ENCODE measurements at places on chromosomes 12 and 14.
A peak's percentile ranks its signal among the peaks of the same experiment; 100 is the strongest.

DNA sequence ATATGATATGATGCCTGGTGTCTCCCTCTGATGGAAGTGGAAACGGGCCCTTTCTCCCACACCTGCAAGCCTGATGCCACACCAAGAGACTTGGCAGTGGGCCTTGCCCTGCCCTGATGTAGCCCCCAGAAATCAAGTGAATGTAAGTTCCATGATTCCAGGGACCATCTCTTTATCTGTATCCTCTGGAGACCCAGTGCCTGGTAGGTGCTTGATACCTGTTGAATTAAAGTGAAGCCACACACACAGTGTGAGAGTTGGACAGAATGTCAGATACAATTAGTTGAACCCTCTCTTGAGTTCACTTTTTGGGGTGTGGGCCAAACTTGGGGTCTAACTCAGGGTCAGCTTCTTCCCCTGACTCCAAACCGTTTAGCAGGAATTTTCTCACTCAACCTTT lies 4.8 kb upstream of the RAB35 start:
- no peak for DNase-seq

GRCh38 chr14:85752175-85752574 lies 222.2 kb downstream of the FLRT2 start:
- no peak for DNase-seq

- no peak for DNase-seq
Measured at GRCh38 chr12:6701078-6701768, 608 bp upstream of the PIANP start.

DNA sequence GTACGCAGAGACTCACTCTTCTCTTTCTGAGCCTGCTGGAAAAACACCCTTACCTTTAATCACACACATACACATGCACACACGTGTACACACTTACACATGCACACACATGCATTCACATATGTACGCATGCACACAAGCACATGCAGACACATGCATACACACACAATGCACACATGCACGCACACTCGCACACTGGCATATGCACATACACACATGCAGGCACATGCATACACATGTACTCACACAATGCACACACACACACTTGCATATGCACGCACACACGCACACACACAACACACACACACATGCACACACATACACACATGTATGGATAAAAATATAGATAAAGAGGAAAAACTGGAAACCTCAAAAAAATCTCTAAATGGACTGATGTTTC lies 249.0 kb downstream of the GLT1D1 start:
- no peak for DNase-seq

DNA sequence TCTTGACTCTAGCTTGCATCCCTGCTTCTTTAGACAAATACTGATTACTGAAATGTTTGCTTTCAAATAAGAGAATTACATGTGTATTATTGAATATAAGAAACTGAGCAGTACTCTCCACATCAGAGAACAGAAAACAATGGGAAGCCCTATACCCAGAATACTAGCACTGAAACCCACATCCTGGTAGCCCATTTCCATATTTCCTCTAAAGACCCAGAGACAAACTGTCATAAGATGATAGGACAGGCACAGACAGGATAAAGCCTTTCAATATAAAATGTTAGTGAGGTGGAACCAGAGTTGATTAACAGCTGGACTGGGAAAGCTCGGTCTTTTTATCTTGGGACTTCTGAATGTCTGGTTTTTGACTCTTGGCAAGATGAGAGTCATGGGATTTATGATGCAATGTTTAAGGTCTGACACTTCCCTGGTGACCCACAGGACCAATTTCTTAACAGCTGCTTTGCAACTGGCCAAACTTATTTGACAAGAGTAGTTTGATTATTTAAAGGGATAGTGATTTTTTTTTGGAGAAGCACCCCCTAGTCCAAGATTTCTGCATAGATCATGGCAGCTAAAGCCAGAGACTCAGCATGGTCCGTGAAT lies 166.9 kb upstream of the ATXN7L3B start:
- no peak for DNase-seq

DNA sequence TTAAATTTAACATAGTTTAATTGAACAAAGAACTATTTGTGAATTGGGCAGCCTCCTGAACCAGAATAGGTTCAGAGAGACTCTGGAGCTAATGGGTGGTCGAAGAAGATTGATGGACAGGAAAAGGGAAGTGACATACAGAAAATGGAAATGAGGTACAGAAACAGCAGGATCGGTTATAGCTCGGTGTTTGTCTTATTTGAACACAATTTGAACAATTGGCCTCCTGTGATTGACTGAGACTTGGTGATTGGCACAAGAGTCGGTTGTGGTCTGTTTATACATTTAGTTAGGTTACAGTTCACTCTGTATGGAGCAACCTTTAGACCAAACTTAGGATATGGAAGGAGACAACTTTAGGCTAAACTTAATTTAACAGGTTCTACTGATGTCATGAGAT lies 18.4 kb upstream of the CFL2 start:
- DNase-seq, result no peak

- DNase-seq, result no peak
Measured at GRCh38 chr12:124386661-124387527, 92.0 kb downstream of the RFLNA start.

- peak; percentile 81 for DNase-seq
Measured at GRCh38 chr14:95519699-95520098, 3.2 kb upstream of the SYNE3 start.

GRCh38 chr12:52243856-52244614 lies 11.0 kb downstream of the KRT7 start:
- peak; percentile 80 for DNase-seq

- DNase-seq, result no peak
Measured at GRCh38 chr14:52397844-52398243, 83.7 kb downstream of the PTGER2 start.

DNA sequence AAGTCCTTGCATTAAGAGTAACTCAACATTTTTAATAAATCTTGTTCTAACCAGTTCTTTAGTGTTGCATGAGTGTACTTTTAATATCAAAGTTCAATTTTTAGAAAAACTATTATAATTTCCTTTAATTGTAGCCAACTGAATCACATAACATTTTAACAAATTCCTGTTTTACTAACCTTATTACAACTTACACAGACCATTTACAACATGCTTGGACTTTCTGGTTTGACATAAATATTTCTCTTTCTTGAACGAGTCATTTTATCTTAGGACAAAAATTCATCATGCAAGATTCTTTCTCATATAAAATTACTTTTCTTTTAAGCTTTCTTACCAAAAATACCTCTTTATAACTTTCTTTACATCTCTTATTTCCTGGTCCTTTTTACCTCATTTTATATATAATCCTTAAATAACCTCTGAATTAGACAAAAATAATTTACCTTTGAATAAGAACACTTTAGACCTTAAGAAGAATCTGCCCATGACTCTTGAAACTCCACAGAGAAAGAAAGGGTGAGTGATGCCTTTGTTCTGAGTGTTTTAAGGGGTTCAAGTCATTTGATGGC lies 3.9 kb downstream of the SLCO1A2 start:
- no peak for DNase-seq

DNA sequence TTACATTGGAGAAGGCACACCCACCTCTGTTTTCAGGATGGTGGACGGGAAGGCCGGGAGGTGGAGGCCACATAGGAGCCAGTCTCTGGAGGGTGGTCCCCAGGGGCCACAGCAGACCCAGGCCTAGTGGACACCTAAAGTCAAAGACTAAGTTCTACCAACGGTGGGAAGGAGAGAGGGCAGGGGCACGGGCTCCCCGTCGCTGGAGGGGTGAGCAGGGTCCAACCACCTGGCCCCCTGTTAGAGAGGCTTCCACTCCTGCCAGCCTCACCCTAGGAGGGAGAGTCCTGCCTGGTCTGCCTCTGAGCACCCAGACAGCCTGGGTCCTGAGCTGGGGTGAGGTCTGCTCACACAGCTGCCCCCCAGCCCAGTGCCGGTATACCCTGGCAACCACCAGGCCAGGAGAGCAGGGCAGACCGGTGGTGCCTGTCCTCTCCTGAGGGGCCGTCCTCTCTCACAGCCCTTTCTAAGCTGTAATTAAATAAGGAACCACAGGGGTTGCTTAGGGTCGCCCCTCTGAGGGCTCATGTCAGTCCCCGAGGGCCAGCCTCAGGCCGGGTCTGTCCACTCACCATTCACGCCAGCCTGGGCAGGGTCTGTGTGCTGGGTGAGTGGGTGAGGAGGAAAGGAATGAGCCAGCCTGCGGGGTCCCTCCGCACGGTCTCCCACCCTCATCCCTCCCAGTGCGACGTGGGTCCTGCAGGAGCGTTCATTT lies 2.3 kb downstream of the INF2 start:
- no peak for DNase-seq

- peak; percentile 37 for DNase-seq
Measured at GRCh38 chr14:24162093-24162492, 1.0 kb downstream of the IRF9 start.

GRCh38 chr12:20000229-20000849 lies 368.0 kb upstream of the PDE3A start:
- no peak for DNase-seq

Data from stimulated activated CD4-positive, alpha-beta T cell treated with anti-CD3 and anti-CD28 coated beads, Interleukin-1b, Interleukin-23, amount 100 ng/mL, for 48 hours (primary cell).